NCI-H510A treated with DMSO at 0.1 percent for 48 hours (cell line): ENCODE measurements at places on chromosomes 3 and 15.
A peak's percentile ranks its signal among the peaks of the same experiment; 100 is the strongest.

DNA sequence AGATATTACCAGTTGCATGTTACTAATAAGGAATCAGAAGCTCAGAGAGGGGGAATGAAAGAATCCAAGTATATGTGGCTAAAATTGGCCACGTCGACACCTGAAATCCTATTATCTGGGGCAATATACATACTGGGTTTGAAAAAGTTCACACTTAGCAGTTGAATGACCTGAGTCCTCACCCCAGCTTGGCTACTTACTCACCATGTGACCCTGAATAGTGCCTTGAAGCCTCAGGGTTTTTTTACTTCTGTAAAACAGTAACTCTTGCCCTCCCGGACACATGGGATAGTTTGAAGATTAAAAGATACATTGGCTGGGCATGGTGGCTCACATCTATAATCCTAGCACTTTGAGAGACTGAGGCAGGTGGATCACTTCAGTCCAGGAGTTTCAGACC is 342.2 kb upstream of the TPRG1 start:
- DNase-seq: no peak

- no peak for DNase-seq
Measured at GRCh38 chr15:99431661-99432091, 134.1 kb upstream of the MEF2A start.

- no peak for DNase-seq
Measured at GRCh38 chr3:193210618-193211017, 30.4 kb upstream of the PLAAT1 start.

DNA sequence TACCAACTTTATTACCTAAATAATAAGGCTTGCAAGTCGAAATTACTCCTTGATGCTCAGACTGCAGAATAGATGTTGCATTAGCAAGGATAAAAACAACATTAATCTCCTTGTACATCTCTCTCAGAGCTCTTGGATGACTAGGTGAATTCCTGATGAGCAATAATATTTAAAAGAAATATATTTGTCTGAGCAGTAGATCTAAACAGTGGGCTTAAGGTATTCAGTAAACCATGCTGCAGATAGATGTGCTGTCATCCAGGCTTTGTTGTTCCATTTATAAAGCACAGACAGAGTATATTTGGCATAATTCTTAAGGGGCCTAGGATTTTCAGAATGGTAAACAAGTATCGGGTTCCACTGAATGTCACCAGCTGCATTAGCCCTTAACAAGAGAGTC is 257.1 kb downstream of the TUSC7 start:
- DNase-seq: no peak

GRCh38 chr3:54144284-54144683 is 21.9 kb downstream of the CACNA2D3 start:
- no peak for DNase-seq

DNA sequence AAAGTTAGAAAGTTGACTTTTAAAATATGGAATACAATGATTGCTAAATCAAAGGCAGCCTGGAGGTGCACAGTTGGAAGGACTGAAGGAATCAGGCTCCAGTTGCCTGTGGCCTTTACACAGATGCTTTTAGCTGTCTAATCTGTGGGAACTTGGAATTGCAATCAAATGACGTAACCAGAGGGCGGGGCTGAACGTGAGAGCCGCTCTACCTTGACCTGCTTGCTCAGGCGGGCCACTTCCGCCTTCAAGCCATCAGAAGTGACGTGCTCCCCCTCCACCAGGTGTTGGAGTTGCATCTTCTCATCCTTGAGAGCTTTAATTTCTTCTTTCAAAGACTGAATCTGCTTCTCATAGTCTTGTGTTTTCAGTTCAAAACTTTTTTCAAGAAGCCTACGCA is 37.7 kb upstream of the GNB5 start:
- peak; percentile 1 for DNase-seq

GRCh38 chr3:133042778-133043177 is 4.6 kb downstream of the TMEM108 start:
- no peak for DNase-seq

DNA sequence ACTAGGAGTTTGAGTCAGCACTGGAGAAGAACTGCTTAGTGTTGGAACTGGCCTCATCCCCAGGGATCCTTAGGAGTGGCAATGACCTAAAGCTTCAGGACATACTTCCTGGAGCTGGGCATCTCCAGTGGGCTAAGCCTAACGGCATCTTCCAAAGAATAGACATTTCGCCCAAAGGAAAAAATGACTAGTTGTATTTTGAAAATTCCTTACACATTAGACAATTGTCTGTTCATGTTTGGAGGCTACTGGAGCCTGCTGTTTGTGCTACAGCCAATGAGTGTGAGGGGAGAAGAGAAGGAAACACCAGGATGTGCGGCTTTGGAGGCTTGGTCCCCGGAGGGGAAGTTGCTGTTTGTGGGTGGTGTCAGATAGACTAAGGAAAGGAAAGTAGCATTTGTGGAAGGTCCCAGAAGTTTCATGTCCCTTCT is 77.6 kb downstream of the POLR2M start:
- DNase-seq: no peak

DNA sequence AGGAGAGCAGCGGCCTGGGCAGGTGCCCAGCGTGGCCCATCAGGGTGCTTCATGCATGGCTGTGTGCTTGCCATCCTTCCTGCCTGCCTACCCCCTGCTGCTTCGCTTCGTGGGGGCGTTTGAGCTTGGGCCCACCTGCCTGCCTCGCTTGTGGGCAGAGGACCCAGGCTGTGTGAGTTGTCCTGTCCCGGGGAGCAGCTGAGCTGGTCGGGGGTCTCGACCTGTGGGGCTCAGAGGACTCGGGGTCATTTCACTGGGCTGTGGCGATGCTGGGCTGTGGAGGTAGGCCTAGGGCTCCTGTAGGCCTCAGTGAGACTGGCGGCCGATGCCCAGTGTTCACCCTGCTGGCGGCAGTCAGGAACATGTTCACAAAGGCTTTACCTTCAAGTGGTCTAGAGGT is 12.1 kb upstream of the STAB1 start:
- no peak for DNase-seq

DNA sequence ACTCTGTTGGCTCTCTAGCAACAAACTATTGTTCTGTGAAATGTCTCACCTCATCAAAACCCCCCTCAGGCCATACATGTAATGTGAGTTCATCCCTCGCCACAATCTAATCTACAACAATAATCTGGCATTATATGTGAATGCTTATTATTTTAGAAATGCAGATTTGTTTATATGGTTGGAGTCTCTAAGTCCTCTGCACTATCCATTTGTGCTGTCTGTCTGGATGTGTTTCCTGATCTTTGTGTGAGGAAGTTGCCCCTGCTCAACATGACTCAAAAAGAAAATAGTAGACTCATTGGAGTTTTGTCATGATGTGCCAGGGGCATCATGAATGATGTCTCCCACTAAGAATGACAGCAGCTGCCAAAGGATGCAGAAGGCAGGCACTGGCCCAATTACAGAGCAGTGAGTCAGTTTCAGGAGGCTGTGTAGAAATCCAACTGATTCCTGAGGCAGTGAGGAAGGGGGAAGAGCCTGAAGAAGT is 161.6 kb upstream of the PDZRN3 start:
- no peak for DNase-seq

DNA sequence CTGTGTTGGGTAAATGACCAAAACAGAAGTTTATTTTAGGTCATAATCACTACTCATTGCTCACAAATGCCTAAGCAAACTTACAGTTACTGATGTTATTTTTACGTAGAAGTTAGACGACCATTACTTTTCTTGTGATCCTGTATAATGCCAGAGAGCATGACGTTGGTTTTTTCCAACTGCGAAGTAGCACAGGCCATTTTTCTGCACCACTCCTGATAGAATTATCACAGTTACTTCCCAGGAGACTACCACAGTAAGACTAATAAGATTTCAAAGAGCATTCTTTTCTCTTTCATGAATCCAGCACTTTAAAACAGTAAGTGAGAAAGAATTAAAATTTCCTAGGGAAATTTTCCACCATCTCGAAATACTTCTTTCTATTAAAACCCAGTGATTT is 19.8 kb downstream of the CD200 start:
- DNase-seq: no peak

- DNase-seq: no peak
Measured at GRCh38 chr15:100461049-100461448, 67.7 kb downstream of the CERS3 start.

- DNase-seq: no peak
Measured at GRCh38 chr15:78992416-78993256, 47.8 kb upstream of the CTSH start.

DNA sequence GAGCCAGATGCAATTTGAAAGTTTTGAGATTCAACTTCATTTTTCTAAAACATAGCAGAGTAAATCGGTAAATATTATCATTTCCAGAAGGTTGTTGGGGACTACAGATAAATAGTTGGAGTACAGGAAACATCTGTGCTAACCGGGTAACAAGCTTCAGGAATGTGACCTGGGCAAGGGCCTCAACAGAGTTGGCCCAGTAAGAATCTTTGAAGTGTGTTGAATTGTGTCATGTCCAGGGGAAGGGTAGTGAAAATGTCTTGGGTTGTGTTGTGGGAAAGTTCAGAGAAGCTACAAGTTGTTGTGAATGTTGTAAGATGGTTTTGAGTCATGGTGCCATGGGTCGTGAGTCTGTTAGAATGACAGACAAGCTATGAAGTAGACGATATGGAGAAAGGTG is 35.7 kb downstream of the SQOR start:
- no peak for DNase-seq

DNA sequence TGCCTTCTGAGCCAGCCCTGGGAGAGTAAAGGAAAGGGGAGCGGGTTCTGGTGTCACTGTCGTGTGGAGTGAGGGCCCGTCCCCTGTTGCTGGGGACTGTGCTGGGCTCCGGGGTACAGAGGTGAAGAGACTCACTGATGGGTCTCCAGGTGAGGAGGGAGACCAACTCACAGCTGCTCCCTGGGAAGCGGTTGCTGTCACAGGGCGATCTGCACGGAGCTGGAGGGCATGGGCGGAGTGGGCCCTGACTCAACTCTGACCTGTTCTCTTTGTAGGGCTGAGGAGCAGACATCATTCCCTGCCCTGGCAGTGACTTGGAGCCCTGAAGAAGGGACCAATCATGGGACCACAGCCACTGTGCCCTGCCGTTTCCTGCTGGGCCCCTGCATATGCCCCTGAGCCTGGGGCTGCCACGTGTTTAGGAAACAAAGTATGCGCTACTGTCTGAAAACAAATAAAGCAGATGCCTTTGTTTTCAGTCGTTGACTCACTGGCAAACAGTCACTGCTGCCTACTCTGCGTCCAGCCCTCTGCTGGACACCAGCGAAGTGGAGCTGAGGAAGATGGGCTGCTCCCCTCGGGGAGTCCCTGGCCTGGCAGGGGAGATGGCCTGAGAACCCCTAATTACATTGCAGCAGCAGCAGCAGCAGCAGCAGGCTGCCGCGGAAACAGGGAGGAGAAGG is 22.9 kb upstream of the PLXNA1 start:
- no peak for DNase-seq

- DNase-seq: no peak
Measured at GRCh38 chr15:78182821-78183220, 33.7 kb downstream of the IDH3A start.

DNA sequence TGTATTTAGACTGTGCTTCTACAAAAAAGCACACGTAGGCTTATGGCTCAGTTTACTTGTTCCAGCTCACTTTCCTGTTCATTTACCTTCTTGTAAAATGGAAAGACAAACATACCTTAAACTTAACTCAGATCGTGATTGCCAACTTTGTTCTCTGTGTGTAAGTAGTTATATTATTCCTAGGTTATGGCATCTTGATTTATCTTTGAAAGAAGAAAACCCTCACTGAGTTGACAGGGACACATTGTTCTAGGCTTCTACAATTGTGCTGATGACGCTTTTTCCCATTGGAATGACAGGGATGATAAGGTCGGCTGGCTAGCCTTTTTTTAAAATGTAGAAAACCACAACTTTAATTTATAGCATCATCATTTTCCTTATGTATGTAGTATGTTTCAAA is 140.7 kb downstream of the IGF1R start:
- no peak for DNase-seq

- DNase-seq: no peak
Measured at GRCh38 chr3:151611419-151611818, 122.3 kb upstream of the AADACL2 start.

GRCh38 chr3:67381667-67382272 is 272.6 kb downstream of the SUCLG2 start:
- peak; percentile 38 for DNase-seq

DNA sequence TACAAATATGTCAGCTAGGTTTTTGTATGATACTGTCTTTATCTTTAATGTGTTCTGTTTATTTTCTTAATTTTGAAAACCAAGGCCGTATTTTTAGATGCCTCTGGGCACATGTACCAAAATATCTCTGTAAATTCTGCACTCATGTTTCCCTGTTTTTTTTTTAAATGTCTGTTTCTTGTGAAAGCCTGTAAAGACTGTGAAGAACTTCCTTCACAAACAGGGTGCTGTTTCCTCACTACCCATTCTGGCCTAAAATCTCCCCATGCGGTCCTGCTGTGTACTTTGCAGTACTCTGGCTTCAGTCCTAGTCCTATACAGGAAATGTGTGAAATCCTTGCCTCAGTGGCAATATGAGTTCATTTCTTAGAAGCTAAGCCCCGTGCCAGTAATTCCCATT is 133.4 kb upstream of the ZBTB20 start:
- no peak for DNase-seq

DNA sequence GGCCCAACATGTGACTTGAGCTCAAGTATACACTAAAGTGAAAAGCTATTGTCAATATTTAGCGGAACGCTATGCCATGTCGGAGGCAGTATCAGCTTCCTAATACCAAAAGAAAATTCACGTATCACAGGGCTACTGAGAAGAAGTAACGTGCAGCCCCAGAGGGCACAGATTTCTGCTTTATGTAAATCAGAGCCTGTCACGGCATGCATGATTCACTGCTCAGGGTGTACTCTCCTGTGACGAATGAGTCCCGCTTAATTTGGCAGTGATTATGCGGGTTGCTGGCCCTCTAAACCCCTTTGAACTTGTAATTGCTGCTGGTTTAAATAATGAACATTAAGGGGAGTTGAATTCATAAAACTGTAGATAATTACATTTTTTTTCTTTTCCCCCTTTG is 85.3 kb downstream of the MEIS2 start:
- no peak for DNase-seq

- DNase-seq: no peak
Measured at GRCh38 chr3:146803745-146804144, 198.6 kb upstream of the PLSCR5 start.

DNA sequence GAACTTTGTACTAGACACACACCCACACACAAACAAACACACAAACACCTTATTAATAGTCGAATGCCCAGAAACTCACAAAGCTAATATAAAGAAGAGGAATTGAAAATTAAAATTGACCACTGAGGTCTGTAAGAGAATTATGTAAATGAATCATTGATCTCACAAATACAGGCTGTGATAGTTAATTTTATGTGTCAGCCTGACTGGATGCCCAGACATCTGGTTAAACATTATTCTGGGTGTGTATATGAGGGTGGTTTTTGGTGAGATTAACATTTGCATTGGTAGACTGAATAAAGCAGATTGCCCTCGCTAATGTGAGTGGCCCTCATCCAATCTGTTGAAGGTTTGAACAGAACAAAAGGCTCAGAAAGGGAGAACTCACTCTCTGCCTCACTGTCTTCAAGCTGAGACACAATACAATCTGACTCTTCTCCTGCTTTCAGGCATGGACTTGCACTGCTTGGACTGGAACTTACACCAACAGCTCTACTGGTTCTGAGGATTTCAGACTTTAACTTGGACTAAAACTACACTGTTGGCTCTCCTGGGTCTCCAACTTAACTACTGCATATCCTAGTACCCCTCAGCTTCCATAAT is 199.4 kb upstream of the TTC14 start:
- no peak for DNase-seq

GRCh38 chr3:184635774-184636173 is 74.2 kb downstream of the EPHB3 start:
- DNase-seq: no peak

- DNase-seq: no peak
Measured at GRCh38 chr3:107589454-107589853, 66.7 kb downstream of the BBX start.
